ENCODE measurements at places on chromosomes 16 and 17. TPM values are rescaled to one million over a fixed set of nuclear protein-coding genes. Genes with fewer than 3 reads are reported as not detected.

Gene FOXL1
- total RNA-seq = 2.7 TPM

Gene SCGB1C2
- total RNA-seq = not detected

Gene SERPINF2
- total RNA-seq = 0.69 TPM

Gene TERB1
- total RNA-seq = not detected

Gene MT2A
- 74.9 TPM for total RNA-seq

Gene KIF2B
- not detected for total RNA-seq

Gene BAIAP3
- total RNA-seq = 0.37 TPM

Gene IL21R
- total RNA-seq = 0.25 TPM

Gene LRRC37B
- 3.4 TPM for total RNA-seq

Gene CHST5
- not detected for total RNA-seq

Gene ZBTB4
- total RNA-seq = 25.5 TPM

Gene GRAP
- 1.3 TPM for total RNA-seq

Gene CTDNEP1
- total RNA-seq = 78.3 TPM
